Suppressor macrophage (primary cell): ENCODE measurements at places on chromosomes 2 and 18.
A peak's percentile ranks its signal among the peaks of the same experiment; 100 is the strongest.

DNA sequence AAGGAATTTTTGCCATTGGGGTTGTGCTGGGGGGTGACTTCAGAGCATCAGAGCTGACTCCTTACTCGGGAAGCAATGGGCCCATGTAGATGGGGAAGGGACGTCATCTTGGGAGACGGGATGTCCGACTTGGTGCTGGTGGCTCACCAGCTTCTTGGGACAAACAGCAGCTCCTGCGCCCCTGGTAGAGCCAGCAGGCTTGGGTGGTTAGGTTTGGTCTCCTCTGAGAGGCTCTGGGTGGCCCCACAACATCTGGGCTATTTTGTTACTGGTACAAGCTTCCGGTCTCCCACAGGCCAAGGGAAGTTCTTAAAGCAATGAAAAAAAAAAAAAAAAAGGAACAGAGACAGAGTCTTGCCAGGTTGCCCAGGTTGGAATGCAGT is 1.8 kb downstream of the NGEF start:
- no peak for DNase-seq

- DNase-seq, result peak; percentile 17
Measured at GRCh38 chr2:17470855-17471641, 47.2 kb downstream of the RAD51AP2 start.

DNA sequence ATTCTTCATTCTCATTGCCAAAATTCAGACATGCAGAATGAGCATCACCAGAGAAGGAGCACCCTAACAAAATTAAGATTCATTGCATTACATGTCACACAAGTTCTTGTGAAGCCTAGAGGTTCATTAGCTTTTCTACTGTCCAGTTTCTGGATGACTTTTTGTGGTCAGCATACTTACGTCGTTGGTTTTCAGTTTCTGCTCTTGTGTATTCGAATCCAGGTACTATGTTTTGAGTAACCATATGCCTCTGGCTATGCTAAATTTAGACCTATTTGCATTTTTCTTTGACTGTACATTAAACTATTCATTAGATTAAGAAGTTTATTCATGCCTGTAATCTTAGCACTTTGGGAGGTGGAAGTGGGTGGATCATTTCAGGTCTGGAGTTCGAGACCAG is 251.3 kb downstream of the PARD3B start:
- DNase-seq, result no peak

GRCh38 chr2:200451511-200451910 is 58.4 kb downstream of the KCTD18 start:
- peak; percentile 17 for DNase-seq

- no peak for DNase-seq
Measured at GRCh38 chr18:55189972-55190371, 230.7 kb upstream of the CCDC68 start.

DNA sequence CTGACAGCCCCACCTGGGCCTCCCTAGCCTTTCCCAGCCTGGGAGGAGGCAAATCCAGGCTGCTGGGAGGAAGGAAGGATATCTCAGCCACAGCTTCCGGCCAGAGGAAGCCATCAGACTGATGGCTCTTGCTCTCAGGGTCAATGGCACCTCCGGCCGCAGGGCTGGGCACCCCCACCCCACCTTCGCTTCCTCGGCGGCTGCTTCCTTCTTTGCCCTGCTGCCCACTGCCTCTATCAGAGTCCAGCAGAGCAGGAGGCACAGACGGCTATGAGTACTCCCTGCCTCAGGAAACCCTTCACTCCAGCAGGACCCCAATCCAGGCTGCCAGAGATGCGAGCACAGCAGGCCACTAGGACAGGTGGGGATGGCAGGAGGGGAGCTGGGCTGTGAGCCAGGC is 3.3 kb downstream of the SEMA4C start:
- DNase-seq, result no peak

GRCh38 chr2:190435031-190435670 is 27.0 kb downstream of the MFSD6 start:
- peak; percentile 50 for DNase-seq

DNA sequence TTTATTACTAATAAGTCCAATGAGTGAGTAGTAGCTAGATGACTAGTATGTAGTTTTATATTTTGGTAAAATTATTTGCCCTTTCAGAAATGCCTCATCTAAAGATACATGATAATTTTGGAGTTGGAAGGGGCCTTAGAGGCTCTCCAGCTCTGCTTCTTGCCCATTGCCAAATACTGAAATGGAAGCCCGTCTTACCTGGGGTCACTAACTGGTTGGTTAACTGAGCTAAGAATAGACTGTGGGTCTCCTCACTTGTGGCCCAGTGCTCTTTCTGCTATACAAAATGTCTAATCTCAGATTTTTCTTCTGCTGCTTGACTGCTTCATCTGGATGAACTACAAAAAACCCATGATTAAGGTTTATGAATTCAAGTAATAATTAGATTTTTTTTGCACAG is 67.1 kb downstream of the CLIP4 start:
- no peak for DNase-seq

DNA sequence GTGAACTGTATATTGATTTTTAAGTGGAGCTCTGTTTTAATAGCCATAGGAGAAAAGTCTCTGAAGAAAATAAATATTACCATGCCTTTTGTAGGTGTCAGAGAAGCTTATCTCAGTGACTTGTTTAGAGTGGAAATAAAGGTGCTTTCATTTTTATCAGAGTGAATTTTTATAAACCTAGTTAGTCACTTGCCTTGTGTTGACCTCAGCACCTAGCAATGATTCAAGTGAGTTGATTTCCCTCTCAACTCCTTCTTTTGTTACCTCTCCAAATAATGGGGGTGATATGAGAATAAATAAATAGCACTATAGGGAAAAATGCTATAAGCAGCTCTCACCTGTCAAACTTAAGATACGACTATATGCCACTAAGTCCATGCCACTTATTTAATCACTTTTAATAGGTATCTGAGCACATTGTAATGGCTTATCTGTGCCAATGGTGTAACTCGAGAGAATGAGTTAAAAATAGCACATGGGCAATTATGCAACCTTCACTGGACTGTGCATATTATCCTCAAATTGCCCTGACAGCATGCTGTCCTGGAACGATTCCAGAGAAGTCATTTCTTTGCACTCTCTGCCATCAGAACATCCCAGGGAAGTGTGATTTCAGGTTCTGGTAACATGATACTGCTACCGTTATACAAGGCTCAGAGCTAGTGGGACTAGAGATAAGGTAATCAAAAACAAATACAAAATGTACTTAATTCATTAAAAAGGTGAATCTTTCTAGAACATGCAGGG is 290.8 kb downstream of the CCDC85A start:
- DNase-seq, result no peak

DNA sequence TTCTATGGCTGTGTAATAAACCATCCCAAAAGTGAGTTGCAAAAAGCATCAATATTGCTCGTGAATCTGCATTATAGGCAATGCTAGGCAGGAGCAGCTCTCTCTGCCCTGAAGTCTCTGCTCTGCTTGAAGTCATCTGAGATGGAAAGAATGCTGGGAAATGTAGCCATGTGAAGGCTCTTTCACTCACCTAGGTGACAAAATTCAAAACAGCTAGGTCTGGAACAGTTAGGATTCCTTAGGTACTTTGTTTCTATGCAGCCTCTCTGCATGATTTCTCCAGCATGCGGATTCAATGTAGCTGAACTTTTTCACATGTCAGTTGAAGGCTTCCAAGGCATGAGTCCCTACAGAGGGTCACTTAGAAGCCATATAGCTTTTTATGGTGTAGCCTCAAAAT is 1383.7 kb downstream of the LRP1B start:
- DNase-seq, result no peak

- no peak for DNase-seq
Measured at GRCh38 chr18:34729740-34730355, 19.8 kb downstream of the DTNA start.

DNA sequence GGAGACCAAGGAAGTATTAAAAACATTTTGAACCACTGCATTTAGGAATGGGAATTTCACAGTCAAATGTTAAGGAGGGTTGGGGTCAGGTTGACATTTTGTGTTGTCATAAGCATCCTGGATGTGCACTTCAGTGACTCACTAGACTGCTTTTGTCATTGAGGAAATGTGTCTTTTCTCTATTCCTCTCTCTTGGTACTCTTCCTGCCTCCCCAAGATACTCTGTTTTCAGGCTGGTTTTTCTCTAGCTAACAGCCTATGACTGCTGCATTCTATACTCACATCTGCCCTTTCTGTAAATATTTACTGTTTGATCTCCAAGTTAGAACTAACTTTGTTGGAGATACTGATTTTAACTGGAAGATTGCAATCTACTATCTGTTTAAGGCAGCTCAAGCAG is 23.4 kb downstream of the XRCC5 start:
- DNase-seq, result no peak

DNA sequence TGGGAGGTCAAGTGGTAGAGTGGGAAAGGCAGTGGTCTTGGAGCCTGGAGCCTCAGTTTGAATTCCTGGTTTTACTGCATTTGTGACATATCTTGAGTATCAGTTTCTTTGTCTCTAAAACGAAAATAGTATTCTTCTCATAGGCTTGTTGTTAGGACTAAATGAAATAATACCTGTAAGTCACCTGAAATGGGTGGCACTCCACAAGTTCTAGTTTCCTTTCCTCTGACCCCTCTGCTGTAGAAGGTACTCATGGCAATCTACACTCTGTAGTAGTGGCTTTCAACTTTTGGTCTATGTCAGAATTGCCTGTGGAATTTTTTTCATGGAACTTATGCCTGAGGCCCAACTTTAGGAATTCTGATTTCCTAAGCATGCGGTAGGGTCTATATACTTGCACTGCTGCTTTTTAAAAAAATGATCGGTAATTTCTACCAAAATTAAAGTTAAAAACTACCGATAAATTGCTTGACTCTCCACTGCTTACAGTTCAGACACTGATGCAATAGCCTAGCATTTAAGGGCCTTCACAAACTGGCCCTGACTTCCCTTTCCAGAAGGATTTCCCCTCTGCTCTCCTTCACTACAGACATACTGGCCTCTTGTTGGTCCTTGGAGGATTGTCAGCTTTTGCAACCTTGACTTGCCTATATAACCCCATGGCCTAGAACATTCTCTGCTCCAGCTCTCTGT is 47.2 kb downstream of the PLEK start:
- peak; percentile 64 for DNase-seq

DNA sequence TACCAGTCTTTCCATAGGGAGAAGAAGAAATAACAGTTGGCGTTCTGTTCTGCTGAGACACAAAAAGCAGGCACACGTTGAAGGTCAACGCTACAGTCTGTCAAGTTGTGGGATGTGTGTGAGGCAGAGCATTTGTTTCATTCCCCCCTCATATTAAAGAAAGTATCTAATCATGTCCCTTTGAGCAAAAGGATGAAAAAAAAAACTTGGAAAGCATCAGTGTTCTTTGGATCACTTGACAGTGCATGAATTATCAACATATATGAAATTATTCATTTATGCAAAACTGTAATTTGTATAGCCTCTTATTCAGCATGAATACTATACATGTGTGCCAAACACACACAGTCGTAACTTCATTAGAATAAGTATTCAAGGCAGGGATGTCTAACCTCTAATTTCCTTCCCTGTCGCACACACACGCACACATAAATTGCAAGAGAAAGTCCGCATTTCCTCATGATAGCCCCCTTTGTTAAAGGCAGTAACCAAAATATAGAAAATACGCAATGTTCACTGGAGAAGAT is 228.6 kb downstream of the RND3 start:
- no peak for DNase-seq

- peak; percentile 92 for DNase-seq
Measured at GRCh38 chr18:44679056-44679913, 1.4 kb upstream of the SETBP1 start.

GRCh38 chr2:240558236-240558761 is 511 bp upstream of the ANKMY1 start:
- DNase-seq, result no peak

GRCh38 chr2:218079943-218080913 is 11.2 kb downstream of the RUFY4 start:
- DNase-seq, result peak; percentile 40

DNA sequence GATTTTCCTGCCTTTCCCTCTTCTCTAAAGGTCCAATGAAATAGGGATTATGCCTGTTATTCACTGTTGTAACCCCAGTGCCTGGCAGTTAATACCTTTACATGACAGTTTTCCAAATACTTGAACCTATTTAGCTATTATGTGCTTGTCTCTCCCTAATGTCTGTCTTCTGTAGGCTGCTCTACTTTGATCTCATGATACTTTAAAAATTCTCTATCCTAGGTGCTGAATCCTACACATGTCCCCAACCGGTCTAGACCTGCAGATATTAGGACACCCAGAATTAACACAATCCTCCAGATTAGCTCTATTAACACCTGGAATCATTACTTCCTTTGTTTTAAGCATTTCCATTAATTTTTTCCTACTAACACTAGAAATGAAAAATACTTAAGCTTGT is 7.3 kb downstream of the CEBPZ start:
- DNase-seq, result no peak

- no peak for DNase-seq
Measured at GRCh38 chr2:6883448-6884122, 6.0 kb downstream of the RSAD2 start.

DNA sequence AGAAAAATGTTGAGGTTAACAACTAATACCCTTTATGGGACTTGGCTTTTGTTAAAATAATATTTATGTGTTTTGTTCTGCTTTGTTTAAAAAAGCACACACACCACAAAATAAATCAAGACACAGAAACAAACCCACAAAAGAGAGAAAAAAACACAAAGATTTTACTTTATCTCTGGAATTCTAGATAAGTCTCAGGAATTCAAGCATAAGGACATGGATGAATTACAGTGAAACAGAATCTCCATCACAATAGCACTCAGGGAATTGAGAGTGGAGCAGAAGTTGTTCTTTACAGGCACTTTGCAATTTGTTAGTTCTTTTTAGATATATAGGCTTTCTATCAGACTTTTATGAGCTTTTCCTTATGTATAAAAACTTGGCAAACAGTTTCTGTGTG is 360.9 kb upstream of the ZC3H15 start:
- DNase-seq, result no peak

DNA sequence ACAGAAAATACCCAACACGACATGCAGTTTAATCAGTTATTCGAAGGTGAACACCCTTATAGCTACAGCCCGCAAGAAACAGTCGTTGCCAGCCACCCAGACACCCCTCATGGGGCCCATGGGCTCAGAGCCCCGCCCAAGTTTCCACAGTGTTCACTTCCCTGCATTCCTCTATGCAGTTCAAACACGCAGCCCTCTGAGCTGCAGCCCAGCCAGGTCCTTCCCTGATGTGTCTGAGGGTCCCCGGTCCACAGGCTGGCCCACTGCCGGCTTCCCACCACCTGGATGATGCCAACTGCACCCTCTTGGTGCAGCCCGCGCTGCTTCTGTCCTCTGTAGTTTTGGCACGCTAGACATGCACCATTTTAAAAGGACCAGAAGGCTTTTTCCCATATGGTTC is 87.4 kb downstream of the ZNF516 start:
- no peak for DNase-seq

- DNase-seq, result no peak
Measured at GRCh38 chr2:19669559-19669958, 232.2 kb downstream of the TTC32 start.

- DNase-seq, result no peak
Measured at GRCh38 chr2:11009891-11010290, 98.2 kb downstream of the KCNF1 start.

- DNase-seq, result no peak
Measured at GRCh38 chr2:162416446-162416845, 72.5 kb downstream of the GCA start.

DNA sequence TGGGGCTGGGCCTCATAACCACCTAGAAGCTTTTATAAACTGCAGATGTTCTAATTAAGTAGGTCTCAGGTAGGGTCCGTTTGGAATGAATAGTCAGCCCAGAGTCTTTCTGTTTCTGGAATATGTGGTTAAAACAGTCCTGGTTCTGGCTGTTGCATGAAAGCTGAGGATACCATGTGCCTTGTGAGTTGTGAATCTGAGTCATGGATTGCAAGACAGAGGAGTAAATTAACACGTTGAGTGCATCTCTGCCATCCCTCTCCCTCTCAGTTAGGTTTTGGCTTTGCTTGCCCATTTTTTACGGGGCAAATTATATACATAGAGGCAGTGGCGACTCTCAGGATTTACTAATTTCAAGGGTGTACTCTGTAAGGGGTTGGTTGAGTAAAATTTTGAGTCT is 59.1 kb downstream of the NCK2 start:
- DNase-seq, result no peak
